ENCODE measurements at places on chromosomes 7 and 10.
A peak's percentile ranks its signal among the peaks of the same experiment; 100 is the strongest.

- DNase-seq, result no peak
Measured at GRCh38 chr7:75739796-75740672, 1.3 kb upstream of the HIP1 start.

GRCh38 chr7:151225948-151226510 is 976 bp downstream of the ABCF2 start:
- peak; percentile 61 for DNase-seq

- DNase-seq, result no peak
Measured at GRCh38 chr7:150955519-150956394, 22.4 kb downstream of the KCNH2 start.

GRCh38 chr7:91556956-91557650 is 292.9 kb downstream of the FZD1 start:
- peak; percentile 82 for DNase-seq

DNA sequence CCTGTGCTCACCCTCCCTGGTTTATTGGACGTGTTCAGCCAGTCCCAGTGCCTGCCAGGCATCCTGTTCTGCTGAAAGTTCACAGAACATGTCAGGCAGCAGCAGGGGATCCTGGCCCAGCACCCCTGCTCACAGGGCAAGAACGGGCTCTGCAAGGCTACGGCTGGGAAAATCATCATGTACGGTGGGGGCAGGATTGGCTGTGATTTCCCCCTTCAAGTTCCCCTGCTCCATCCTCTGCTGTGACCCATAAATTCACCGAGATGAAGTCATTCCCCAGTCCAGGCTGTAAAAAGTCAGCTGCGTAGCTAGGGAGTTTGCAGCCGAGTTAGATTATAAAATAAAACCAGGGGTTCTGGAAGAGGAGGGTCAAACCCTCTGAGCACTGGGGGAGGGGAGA is 484.1 kb upstream of the ZMIZ1 start:
- no peak for DNase-seq

DNA sequence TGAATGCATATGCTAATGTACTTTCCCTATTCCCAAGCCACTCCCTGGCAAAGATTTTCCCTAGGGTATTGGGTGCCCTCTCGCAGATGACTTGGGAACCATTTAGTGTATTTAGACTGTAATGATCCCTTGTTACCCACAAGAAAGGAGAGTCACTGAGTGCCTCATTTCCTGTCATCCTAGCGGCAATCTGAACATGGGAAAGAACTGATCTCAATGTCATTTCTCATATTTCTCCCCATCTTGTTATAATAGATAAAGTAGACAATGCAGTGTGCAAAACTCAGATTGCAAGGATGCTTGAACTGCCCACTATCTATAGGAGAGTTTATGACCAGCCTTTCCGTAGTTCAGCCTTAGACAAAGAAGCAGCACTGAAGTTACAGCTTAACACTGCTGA is 123.3 kb downstream of the MICU1 start:
- DNase-seq, result no peak

GRCh38 chr10:650441-650851 is 39.0 kb downstream of the DIP2C start:
- no peak for DNase-seq

- no peak for DNase-seq
Measured at GRCh38 chr10:49286686-49287085, 12.3 kb upstream of the C10orf71 start.

DNA sequence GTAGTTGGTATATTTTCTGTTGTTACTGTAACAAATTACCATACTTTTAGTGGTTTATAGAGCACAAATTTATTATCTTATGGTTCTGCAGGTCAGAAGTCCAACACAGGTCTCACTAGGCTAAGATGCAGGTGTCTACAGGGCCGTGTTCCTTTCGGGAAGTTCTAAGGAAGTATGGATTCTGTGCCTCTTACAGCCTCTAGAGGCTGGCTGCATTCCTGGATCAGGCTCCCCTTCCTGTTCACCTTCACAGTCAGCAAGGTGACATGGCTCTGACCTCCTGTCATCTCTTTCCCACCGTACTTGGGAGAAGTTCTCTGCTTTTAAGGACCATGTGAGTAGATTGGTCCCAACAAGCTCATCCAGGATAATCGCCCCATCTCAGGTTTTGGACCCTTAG is 37.3 kb downstream of the BMPR1A start:
- no peak for DNase-seq

- no peak for DNase-seq
Measured at GRCh38 chr10:104069613-104070012, 16.1 kb downstream of the COL17A1 start.

DNA sequence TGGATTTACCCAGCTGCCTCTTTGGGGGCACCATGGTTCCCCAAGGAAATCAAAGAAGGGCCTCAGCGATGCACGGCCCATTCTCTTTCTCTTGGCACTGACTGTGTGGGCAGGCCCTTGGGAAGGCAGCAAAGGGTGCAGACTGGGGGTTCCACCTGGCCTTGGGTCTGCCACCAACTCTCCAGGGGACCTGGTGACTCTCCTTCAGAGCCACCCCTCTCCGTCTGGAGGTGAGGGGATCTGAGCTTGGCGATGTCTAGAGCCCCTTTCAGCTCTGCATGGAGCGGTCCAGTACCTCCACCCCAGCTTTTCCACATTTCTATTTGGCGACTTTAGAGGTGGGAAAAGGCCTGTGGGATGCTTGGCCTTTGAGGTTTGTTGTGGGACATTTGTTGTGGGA is 69.1 kb downstream of the C10orf120 start:
- no peak for DNase-seq

DNA sequence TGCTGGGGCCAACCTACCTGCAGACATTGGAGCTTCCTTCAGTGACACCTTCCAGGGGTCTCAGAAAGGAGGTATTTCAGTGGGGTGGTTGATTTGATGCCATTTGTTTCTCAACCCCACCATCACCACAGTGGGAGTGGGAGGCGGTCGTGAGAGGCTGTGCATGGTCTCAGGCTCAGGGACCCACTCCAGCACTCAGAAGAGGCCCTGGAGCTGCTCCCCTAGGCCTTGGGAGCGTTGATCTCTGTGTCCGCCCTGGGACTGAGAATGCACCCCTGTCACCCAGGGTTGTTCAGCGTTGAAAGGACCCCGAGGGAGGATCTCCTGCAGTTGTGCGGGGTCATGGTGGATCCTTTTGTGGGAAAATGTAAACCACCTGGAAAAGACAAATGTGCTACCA is 410.6 kb downstream of the GLRX3 start:
- DNase-seq, result no peak

GRCh38 chr7:91789086-91789485 is 91.4 kb downstream of the MTERF1 start:
- no peak for DNase-seq

- DNase-seq, result peak; percentile 58
Measured at GRCh38 chr10:133520193-133520738, 6.9 kb upstream of the CYP2E1 start.

DNA sequence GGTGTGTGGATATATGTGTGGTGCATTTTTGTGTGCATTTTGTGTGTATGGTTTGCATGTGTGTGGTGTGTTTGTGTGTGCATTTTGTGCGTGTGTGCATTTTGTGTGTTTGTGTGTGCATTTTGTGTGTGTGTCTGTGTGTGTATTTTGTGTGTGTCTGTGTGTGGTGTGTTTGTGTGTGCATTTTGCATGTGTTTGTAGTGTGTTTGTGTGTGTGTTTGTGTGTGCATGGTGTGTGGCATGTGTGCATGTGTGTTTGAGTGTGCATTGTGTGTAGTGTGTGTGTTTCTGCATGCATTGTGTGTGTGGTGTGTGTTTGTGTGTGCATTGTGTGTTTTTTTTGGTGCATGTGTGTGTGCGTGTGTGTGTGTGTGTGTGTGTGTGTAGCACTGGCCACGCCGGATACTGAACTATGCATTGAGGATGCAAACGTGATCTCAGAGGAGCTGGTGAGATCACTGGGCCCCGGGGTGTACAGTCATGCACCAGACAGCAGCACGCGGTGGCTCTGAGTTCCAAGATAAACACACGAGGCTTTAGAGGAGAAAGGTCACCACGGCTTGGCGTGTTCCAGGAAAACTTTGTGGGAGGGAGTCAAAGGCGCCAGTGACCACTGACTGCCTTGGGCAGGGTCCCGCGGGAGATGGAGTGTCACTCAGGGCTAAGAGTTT is 106.6 kb upstream of the SHH start:
- peak; percentile 96 for DNase-seq

DNA sequence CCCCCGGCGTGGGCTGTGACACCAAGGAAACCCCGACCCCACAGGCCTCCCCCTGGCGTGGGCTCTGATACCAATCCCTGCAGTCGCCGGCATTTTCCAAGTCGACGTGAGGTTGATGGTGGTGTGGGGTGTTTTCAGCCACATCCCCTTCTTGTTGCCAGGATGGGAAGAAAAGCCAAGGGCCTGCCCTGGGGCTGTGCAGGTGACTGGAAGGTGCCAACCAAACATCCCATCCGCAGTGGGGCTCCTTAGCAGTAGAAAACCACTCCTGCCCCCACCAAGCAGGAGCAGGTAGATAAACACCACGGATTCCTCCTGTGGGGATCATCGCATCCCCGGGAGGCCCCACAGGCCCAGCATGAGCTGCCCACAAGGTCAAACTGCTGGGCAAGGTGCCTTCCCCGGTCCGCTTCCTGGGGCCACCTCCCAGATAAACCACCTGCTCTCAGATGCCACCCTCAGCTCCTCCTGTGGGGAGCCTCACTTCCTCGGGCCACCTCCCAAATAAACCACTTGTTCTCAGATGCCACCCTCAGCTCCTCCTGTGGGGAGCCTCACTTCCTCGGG is 88.5 kb upstream of the DIP2C start:
- no peak for DNase-seq

DNA sequence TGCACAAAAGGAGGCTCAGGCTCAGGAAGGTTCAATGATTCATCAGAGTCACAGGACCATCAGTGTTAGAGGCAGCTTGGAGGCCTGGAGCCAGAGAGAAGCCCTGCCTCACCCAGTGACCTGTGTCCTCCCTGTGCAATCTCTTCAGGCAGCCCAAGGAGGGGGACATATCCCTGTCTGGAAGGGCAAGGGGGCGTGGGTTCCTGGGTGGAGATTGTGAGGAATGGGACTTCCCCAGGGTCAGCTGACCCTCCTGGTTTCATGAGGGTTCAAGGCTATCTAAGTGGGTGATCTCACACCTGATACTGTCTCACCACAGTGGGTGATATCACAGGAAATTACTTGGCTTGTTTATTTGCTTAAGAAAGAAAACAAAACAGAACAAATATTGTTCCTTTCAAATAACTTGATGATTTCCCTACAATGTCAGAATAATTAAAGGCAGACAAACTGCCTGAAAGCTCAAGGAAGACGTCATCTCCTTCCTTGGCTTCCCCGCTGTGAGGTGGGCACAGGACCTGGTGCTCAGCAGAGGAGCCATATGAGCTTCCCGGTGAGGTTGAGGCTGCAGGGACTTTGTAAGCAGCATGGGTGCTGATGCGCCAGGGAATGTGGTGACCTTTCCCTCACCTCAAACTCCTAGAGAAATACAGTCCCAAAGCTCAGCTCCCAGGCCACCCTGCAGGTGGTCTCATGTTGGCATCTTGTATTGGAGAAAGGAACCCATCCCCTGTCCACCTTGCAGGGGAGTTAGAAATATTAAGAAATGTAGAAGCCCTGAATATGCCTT is 763.2 kb downstream of the GRID1 start:
- no peak for DNase-seq

DNA sequence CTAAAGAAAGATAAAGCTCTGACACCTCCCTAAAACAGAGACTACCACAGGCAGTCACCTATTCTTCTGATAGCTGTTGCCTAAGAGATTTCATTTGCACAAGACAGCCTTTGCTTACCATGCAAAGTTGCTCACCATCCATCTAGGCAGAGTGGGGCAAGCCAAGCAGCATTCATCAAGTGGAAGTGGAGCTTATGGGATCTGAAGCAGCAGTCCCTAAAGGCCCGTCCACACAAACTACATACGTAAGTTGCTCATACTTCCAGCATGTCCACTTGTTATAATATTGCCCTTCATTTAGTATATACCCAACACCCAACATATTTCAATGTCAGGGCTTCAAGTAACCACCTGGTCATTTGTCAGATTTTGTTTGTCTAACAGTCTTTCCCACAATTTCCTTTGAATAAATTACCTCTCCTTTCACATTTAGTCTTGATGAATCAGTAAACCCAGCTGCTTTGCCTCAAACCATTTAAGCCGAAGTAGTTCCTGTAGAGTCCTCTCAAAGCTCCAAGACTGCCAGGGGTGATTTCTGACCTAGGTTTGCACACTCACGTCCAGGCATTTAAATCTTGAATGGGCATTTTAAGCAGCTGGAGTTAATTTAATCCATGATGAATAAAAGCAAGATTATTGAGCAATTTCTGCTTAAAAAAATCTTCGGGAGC is 67.9 kb downstream of the ATAD1 start:
- DNase-seq, result no peak

DNA sequence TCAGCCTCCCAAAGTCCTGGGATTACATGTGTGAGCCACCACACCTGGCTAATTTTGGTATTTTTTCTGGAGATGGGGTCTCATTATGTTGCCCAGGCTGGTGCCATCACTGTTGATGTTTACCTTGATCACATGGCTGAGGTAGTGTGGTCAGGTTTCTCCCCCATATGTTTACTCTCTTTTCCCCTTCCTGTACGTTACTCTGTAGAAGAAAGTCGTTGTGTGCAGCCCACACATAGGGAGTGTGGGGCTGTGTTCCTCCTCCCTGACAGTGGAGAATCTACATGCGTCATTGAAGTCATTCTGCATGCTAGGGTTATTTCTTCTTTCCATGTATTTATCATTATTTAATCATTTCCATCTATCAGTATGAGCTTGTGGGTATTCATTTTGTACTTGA is 16.3 kb upstream of the ORAI2 start:
- DNase-seq, result no peak

- DNase-seq, result peak; percentile 12
Measured at GRCh38 chr7:47000561-47000960, 581.4 kb downstream of the TNS3 start.

DNA sequence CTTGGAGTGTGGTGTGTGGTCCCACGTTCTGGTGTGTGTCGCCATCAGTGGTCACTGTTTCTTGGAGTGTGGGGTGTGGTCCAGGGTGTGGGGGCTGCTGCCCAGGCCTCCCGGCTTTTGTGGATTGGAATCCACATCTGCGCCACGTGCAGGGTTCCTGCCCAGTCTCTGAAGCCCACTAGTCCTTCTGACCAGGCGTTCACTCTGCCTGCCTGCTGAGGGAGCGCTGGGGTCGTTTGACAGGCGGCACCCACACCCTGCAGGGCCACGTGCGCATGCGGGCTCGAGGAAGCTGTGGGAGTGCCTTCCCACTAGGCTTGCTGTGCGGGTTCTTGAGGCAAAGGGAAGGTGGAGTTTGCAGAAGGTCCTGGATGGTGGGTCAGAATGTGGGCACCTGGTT is 51.4 kb downstream of the INPP5A start:
- DNase-seq, result no peak

- no peak for DNase-seq
Measured at GRCh38 chr7:8440670-8441069, 7.3 kb downstream of the NXPH1 start.

DNA sequence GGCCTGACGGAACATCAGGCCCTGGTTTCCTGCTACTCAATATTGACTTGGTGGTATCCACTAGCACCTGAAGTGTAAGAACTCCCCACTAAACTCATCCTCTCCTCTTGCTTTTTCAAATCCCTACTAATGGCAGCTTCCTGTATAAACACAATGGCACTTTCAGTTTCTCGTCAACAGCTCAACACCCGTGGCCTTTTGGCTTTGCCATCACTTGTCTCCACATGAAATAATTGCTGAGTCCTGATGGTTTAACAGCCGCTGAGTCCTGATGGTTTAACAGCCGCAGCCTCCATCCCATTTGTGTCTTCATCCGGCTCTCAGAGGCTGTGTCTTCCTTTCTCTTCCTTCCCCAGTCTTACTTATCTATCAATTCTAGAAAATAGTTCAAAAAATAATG is 261.4 kb upstream of the PITRM1 start:
- DNase-seq, result no peak

GRCh38 chr10:126405239-126405775 is 17.0 kb upstream of the ADAM12 start:
- no peak for DNase-seq
